ENCODE measurements at places on chromosomes 11 and 22.

DNA sequence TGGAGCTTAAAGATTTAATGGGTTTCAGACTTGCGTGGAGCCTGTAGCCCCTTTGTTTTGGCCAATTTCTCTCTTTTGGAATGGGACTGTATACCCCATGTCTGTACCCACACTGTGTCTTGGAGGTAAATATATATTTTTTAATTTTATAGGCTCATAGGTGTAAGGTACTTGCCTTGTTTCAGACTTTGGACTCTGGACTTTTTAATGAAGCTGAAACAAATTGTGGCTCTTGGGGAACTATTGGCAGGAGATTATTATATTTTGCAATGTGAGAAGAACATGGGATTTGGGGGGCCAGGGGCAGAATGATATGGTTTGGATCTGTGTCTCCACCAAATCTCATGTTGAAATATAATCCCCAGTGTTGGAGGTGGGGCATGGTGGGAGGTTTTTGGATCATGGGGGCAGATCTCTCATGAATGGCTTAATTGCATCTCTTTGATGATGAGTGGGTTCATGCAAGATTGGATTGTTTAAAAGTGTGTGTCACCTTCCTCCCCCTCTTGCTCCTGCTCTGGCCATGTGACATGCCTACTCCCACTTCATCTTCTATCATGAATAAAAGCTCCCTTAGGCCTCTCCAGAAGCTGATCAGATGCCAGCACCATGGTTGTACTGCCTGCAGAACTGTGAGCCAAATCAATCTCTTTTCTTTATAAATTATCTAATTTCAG is 74.1 kb upstream of the ARHGAP20 start:
- no peak for DNase-seq

- no peak for DNase-seq
These were observed 214.6 kb downstream of the NTM start for GRCh38 chr11:131584785-131585592.

GRCh38 chr11:126344141-126345080 is 11.1 kb upstream of the ST3GAL4 start:
- DNase-seq, result no peak

- DNase-seq, result no peak
These were observed 20.6 kb downstream of the STARD10 start for GRCh38 chr11:72773291-72773690.

DNA sequence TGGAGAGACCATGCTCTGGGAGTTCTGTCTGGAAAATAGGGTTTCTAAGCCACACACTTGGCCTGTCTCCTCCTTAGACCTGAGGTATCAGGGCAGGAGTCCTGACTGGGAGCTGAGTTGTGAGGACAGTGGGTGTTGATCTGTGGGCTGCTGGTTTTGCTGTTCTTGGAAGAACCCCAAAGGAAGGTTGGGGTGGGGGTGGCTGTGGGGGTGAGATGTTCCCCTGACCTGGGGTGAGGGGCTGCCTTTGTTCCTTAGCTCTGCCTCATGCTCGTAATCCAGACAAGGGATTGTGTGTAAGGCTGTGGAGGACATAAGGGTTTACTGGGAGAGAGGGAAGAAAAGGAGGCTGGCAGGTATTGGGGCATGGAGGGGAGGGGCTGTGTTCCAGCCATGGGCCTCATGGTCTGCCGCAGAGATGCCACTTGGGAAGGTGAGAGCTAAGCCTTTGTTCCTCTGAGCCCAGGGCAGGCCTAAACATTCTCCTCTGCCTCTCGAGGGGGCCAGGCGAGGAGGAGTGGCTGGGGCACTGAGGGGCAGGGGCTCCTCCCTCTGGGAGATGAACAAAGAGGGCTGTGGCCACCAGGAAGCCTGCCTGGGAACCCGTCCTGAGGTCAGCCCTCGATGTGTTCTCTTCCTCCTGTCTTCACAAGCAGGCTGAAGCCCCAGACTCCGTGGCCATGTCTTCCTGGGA is 4.4 kb downstream of the OTOG start:
- no peak for DNase-seq

DNA sequence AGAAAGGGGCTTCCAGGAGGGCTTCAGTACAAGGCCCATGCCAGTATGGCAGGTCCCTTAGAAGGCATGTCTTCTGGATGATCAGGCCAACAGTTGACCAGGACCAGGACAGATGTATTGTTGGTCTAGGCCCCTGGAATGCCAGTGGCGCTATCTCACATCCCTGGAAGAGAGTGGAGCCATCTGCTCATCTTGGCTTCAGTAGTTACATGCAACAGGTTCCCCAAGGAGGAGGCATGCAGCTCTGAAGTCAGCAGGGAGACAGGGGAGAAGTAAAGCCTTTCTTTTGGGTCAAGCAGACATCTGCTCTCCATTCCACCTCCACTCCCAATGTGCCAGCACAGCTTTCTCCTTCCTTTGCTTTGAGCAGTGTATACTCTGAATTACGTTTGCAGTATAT is 244.1 kb downstream of the KIRREL3 start:
- no peak for DNase-seq

- DNase-seq, result no peak
These were observed 88.5 kb downstream of the GRAMD1B start for GRCh38 chr11:123518496-123519054.

GRCh38 chr11:18324381-18324780 is 2.0 kb downstream of the GTF2H1 start:
- DNase-seq, result no peak

- DNase-seq, result no peak
These were observed 46.1 kb upstream of the OR4B1 start for GRCh38 chr11:48170241-48171233.

- DNase-seq, result no peak
These were observed 58.4 kb upstream of the CSNK2A3 start for GRCh38 chr11:11411401-11411985.

GRCh38 chr11:119783466-119784400 is 54.7 kb upstream of the NECTIN1 start:
- no peak for DNase-seq

- no peak for DNase-seq
These were observed 20.7 kb downstream of the SUSD2 start for GRCh38 chr22:24201681-24202614.

DNA sequence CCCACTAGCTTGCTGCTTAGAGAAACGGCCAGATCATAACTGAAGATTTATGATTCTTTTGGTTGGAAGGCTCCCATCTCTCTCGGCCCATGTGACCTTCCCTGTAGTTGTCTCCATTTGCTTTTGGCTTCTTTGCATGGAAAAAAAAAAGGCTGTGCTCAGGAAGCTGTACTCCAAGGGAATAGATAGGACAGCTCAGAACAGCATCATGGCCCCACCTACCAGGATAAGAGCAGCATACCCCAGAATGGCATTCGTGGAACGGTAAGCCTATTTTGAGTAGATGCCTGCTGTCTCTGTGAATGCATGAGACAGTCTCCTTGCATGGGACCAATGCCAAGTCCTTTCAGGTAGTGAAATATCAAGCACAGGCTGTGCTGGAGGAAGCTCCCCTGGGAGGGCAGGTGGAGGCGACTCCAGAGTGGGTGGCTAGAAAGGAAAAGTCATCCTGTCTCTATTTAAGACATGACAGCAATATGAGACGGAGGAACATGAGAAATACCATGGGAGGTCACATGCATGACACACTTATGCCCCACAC is 94.1 kb upstream of the AMOTL1 start:
- no peak for DNase-seq

DNA sequence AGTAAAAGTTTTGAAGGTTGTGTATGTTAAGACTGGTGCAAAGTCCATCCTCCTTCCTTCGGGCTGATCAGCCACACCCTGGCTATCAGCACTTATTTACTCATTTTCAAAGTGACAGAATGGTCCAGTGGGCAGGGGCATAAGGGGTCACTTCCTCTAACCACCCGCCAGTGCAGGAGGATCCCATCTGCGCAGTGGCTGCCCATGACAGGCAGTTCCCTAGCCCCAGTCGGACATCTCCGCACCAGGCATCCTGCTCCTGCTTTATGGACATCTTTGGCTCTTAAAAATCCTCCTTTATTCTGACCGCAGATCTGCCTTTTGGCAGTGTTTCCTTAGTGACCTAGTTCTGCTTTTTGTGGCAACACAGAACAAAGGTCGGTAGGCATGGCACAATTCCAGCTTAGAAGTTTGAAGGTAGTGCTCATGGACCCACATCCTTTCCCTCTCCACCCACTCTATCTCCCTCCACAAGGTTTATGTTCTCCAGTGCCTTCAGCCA is 55.9 kb downstream of the BMAL1 start:
- DNase-seq, result no peak

DNA sequence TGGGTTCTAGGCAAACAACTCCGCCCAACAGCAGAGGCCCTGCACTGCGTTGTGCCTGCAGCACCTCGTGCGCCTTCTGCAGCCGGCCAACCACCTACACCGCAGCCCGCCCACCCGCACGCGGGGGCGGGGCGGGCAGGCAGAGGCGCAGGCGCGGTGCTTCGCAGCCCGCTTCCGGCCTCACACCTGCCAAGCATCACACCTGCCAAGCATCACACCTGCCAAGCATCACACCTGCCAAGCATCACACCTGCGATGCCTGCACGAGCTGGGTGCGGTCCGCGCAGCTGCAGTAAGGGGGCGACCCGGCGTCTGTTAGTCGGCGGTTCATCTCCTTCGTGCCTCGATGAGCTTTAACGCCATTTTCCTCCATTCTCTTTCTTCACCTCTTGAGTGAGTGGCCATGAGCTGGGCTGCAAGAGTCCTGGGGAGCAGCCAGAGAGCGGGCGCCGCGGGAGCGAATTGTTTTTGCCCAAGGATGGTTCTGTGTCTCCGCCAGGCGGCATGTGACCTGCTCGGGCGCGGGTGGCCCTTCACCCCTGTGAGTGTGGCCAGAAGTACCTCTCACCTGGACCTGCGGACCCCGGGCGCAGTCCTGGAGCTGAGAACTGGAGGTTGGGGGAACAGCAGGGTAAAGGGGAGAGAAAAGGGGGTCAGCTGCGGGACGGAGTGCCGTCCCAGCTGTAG is at the start of gene LDHAL6A:
LDHAL6A (plus strand) TSS at position 171 of the 687 bp plus-strand sequence. CDS start 825 bp downstream, outside the sequence.
- peak; percentile 20 for DNase-seq

- DNase-seq, result no peak
These were observed 416.5 kb downstream of the TMEM135 start for GRCh38 chr11:87454241-87454640.

DNA sequence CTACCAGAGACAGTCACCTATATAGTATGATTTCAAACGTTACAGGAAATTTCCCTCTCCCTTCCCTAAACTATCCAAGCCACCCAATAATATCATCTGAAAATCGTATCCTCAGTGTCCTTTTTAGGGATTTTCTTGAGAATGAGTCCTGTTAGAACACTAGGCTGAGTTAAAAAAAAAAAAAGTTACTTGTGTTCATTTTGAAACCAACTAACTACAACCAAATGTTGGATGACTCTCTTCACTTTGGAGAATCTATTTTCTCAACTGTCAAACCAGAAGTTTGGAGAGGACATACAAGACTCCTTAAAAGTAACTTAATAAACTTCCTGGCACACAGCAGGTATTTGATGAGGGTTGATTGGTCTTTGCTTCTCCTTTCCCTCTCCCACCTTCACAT is 183.2 kb upstream of the SESN3 start:
- DNase-seq, result no peak

DNA sequence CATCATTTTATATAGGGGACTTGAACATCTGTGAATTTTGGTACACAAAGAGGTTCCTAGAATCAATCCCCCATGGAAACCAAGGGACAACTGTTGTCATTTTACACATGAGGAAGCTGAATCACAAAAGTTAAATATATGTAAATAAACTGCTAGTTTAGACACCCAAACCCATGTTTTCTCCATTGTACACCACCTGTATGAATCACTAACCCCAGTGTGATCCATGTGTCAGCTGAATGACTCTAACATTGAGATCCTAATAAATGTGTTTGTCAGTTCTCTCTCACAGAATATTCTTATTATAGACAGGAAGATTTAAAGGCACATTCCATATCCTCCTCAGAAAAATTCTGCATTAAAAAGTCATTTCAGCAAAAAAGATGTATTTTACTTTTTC is 83.3 kb downstream of the ATG16L2 start:
- DNase-seq, result no peak

DNA sequence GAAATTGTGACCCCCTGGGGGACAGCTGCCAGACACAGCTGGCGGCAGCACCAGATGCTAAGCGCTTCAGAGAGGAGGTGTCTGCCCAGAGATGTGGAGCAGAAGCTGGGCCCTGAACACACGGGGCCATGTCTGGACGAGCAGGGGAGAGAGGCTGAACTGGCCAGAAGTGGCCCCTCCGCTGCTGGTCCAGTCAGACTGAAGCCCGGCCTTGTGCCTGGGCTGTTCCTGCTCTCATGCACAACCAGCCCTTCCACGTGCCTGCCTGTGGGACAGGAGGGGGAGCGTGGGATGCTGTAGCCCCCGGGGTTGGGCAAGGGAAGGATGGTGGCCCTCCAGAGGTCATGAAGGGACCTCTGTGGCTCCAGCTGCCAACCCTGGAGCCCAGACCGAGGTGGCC is 1.8 kb downstream of the ADM2 start:
- no peak for DNase-seq

- no peak for DNase-seq
These were observed 11.1 kb downstream of the HPS5 start for GRCh38 chr11:18310800-18311340.

DNA sequence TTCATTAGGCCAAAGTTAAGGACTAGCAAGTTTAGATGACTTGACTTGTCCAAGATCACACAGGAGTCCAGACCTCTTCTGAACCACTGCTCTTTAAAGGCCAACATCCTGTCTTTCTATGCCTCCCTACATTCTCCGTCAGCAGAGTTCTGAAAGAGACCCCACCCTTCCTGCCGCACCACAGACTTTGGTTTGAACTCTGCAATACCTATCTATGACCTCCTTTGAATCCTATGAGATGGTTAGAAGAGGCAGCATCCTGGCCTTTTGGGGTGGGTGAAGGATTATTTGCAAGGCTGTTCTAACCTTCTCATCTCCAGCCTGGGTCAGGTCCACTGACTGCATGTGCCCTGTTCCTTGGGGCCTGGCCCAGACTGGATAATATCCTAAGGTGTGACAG is 4.3 kb upstream of the RRM1 start:
- DNase-seq, result peak; percentile 69

GRCh38 chr11:102251423-102251822 is 65.9 kb upstream of the BIRC3 start:
- no peak for DNase-seq

DNA sequence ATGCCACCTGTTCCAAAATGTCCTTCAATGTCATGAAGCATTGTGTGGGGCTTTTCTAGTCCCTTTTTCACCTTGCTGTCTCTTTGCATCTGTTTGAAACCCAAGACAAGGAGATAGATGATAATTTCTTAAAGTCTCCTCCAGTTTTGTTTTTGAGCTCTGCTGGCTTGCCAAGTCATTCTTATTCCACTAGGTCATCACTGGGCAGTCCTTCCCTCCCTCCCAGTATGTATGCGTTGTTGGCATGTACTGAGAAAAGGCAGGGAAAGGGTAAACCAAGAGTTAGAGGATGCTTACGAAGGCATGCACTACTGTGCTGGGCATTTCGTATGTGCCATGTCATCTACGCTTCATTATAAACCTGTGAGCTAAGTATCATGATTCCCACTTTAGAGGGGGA is 78.6 kb downstream of the PARVA start:
- no peak for DNase-seq

DNA sequence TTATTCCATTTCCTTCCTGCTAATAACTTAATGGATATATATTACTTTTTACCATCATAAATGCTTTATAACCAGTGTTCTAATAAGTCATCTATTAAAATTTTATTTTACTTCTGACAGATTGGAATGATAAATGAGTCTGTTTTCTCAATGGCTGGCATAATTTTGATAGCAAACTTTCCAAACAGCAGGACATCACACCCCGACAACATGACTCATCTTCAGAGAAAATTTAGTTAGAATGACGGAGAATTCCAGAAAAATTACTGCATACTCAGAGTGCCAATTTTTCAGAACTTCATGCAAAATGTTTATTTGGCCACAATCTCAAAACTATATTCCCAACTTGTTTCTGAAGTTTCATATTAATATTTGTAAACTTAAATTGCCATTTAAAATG is 174.4 kb downstream of the SWAP70 start:
- DNase-seq, result no peak
